ENCODE measurements at places on chromosomes 2 and 18.

GRCh38 chr2:142858961-142859360 is 18.5 kb upstream of the KYNU start:
- no peak for DNase-seq

DNA sequence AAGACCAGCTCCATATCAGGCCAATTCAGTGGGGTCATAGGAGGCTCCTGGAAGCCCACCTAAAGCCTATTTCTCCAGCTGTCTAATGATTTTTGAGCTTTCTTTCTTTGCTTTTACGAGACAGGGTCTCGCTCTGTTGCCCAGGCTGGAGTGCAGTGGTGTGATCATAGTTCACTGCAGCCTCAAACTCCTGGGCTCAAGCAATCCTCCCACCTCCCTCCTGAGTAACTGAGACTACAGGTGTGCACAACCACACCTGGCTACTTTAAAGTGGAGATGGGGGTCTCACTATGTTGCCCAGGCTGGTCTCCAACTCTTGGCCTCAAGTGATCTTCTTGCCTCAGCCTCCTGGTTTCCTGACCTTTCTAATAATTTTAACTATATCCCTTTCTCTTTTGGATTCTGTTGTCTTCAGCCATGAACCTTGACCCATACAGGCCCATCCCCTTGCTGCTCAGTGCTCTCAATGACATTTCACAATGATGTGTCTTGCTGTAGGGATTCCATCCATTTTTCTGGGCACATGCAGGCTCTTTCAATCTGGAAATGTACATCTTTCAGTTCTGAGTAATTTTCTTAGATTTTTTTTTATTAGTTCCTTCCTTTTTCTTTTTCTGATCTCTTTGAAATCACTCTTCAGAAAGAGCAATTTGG is 29.7 kb downstream of the GNLY start:
- DNase-seq: no peak

DNA sequence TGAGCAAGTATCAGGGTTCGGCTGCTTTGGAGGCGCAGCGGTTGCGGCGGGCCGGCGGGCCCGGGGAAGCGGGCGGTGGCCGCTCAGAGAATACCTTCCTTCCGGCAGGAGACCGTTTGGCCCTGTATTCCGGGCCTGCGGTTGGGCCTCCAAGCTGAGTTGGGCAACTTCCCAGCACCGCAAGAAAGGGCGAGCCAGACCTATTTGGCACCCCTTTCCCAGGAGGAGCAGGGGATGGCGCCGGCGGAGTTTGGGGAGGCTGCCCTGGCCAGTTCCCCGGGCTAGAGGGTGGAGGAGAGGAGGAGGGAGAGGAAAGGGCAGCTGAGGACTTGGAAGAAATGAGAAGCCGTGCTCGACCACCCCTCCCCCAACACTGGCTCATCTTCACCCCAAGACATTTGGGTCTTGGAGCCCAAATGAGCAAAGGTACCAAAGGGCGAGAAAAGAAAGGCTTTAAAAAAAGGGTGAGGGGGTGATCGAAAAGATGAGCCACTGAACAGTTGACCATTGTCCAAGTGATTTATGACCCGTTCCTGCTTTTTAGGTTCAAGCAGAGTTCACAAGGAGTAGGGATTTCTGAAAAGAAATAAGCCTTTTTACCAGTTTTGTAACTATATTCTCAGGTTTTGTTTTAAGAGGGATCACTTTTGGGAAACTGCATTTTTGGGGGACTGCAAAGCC is 8.4 kb downstream of the HOXD3 start:
- no peak for DNase-seq

- DNase-seq: no peak
Observed at GRCh38 chr2:58594762-58595161, 353.6 kb upstream of the FANCL start.

DNA sequence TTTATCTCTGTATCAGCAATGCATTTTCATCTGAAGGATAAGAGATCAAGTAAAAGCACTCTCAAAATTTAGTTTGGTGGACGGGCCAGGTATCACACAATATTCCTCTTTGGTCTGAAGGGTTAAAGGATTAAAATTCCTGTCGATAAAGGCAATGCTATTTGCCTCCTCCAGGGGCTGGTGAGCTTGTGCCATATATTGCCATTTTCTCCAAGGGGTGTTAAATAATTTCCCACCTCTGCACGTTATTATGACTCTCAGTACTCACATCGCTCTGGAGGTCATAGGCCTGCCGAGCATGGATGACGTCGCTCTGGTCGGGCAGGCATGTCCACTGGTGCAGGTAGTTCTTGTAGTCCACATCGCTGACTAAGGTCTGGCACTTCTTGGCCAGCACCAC is 94.2 kb downstream of the NEB start:
- no peak for DNase-seq

All from NCI-H774 (cell line).